NCI-H1694 (cell line): ENCODE measurements at places on chromosomes 13 and 19.
A peak's percentile ranks its signal among the peaks of the same experiment; 100 is the strongest.

- DNase-seq = no peak
These were observed 77.1 kb downstream of the DNAJC3 start for GRCh38 chr13:95754069-95754468.

DNA sequence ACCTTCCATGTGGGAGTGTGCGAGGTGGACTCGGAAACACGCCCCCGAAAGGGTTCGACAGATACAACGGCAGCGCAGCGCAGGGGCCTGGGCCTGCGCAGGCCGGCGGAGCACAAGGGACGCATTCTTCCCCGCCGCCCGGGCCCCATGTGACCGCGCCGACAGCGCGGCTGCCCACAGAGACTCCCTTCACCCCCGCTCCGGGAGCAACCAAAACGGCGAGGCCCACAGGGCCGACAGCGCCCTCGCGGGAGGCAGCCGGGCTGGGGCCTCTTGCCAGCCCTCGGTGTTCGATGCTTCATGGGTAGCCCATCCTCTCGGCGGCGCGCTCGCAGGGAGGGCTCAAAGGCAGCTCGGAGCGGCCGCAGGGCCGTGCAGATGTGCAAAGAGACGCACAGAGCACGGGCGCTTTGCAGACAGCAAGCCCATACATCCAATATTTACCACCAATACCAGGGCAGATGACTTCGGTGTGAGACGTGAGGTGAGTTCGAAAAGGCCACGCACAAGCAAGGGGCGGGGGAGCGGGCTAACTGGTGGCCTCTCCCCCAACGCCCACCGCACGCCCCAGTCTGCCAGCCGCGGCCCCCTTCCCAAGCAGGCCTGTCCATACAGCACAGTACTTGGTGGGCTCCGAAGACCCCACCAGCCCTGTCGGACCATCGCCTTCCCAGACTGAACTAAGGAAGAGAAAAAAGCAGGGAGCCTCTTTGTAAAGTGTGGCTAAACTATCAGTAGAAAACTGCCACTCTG is 89.9 kb downstream of the CRYL1 start:
- DNase-seq = no peak

DNA sequence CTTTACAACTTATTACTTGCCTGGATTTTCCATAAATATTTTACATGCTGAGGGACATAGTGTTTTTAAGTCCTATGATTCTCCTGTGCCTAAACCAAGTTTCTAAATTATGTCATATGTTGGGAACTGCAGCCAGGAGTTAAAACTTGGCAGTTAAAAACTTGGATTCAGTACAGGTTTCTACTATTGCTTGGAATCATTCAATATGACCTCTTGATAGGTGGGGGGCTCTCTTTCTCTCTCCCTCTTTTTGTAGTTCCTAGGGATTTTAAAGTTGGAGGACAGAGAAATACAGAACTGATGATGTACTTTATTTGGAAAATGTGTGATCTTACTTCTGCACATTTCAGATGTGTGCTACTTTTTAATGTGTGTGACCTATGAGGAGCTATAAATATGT is 4.7 kb downstream of the CSNK1A1L start:
- no peak for DNase-seq

GRCh38 chr13:28128030-28128429 is 10.3 kb upstream of the PAN3 start:
- peak; percentile 65 for DNase-seq

DNA sequence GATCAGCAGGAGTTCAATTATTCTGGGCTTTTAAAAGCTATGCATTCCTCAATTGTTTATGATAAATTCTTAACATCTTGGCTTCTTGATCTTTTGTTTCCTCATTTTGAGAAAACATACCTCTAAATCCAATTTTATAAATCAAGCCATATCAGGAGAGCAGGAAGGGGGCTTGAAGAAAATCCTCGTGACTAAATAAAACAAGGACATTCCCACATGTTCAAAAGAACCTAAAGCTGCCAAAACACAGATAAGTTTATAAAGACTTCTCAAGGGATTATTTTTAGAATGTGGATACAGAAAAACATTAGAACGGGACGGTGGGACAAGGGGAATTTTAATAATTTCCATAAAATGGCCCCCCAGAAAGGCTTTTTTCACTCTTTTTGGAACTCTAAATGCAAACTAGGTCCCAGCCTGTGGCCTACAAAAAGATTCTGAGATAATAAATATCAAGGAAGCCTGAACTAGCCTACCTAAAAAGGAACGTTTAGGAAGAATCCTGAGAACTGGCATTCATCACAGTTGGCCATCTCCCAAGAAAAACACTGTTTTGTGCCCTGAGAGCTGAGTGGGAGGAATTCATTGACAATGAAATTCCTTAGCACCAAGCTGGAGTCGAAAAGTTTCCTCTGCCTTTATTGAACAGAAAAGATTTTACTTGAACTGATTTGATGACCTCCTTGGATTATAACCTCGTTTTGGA is 30.1 kb downstream of the ZAR1L start:
- DNase-seq = no peak

DNA sequence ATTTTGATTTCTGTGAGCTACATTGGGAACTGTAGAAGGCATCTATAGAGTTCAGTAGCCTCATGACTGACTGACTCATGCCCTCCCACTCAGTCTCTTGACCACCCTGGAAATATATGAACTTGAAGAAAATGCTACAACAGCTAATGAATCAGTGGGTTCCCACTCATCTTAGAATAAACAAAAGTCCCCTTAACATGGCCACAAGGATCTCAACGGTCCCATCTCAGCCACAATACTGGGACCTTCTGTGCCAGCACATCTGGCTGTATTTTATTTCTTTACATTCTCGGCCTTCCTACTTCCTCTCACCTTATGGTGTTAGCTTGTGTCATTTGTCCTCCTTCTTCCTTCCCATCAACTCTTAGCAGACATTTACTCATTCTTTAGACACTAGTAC is 619.8 kb downstream of the DCT start:
- DNase-seq = no peak

DNA sequence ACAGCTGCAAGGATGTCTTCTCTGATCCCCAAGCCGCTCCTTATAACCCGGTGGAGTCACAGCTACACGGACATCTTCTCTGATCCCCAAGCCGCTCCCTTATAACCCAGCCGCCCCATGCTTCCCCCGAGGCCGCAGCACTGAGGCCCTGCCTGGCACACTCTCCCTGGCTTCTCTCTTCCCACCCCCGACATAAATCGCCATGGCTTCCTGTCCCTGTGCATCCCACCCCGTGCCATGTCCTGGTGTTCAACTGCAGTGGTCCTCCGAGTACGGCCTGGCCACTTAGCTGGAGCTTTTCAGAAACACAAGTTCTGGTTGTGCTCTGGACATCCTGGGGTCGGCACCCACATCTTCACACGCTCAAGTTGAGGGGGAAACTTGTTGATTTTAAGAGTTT is 60.4 kb downstream of the RASA3 start:
- DNase-seq = no peak

DNA sequence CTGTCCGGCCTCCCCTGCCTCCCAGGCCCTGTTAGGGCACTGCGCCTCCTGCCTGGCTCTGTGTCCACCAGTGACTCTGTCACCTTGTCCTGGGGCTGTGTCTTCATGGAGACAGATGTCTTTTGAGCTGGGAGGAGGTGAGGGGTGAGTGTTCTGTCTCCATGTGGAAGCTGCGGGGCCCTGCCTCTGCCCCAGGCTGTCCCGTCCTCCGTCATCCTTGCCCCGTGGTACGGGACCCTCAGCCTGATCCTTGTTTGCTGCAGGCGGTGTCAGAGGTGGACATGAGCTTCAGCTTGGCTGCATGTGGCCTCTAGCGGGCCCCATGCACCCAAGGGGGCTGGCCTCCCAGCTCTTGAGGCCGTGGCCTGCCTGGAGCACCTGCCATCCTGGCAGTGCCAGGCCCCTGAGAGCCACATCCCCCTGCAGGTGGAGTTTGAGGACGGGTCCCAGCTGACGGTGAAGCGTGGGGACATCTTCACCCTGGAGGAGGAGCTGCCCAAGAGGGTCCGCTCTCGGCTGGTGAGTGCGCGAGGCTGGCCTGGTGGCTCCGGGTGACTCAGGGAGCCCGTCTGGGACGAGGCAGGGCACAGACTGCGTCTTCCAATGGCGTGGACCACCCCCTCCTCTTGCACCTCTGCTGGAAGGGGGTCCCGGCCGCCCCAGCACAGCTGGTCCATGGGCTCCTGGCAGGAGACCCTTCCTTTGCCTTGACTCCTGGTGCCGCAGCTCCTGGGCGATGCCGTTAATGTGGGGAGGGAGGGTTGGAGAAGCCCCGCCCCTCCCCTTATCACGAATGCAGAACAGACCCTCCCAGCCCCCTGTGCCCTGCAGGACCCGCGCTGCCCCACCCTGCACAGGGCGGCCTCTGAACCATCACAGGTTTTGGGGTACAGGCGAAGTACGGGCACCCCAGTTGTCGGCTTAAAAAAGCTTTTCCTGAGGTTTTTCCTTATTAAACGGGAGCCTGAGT is 181.3 kb downstream of the KDM4B start:
- no peak for DNase-seq

DNA sequence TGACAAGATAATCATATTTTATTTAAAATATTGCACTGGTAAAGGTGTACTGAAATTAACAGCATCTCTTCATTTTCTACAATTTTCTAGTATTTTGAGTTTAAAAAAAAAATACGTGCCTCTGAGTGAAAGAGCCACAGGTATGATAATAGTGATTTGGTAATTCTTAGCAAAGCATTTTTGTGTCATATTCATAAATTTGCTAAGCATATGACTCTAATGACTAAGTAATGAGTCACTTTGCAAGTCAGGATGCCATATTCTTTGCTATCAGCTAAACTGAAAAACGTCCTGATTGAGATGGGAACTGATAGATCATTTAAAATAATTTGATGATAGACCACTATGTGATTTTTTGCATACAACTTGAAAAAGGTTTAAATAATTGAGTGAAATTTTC is 136.1 kb upstream of the IRS2 start:
- no peak for DNase-seq

DNA sequence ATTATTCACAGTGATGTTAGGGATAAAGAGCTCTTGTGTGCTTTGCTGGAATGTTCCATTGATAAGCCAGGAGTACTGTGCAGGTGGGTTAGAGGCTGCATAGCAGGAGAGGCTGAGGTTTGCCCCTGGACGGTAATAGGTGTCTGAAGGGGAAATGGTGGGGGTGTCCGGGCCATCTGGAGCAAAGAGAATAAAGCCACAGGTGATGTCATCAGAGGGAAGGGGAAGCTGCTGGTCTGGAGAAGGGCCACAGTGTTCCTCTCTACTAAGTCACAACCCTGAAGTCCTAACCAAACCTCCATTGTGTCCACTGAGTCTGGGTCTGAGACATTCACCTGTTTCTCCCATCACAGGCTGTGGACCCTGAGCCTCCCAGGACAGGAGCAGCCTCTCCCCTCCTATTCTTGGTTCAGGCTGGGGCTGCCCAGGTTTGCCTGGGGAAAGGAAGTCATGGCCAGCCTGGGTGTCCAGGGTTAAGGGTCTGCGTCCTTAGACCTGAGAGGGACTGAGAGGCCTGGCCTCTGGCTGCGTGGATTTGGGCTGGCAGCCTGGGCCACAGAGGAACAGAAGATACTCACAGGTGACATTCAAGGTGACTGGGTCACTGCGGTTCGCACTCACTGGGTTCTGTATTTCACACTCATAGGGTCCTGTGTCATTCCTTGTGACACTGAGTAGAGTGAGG is 6.8 kb downstream of the CEACAM1 start:
- DNase-seq = no peak

GRCh38 chr13:41273831-41274441 is 10.6 kb upstream of the MTRF1 start:
- no peak for DNase-seq

GRCh38 chr13:102654756-102655155 is 40.1 kb downstream of the METTL21C start:
- no peak for DNase-seq

DNA sequence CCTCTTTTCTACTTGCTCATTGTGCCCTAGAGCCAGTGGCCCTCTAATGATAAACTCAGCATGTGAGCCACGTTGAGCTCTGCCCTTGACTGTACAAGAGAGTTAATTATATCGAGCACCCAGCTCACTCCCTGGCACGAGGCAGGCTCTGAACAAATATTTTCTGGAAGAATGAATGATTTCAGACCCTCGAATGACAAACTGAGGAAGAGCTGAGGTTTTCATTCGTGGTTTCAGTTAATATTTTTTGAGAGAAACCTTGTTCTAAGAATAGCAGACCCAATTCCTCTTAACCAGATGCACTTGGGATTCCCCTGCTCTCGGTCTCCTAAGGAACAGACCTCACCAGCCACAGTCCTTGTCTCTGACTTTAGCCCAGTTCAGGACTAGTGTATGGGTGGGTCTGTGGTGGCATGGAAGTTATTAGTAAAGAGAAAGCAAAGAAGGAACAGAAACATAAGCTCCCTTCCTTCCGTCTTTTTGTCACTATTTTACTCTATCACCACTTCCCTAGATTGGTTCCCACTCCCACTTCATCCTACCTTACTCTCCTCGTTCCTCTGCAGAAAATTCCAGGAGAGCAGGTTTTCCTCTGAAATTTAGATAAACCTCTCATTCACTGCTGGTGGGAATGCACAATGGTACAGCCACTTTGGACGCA is 22.1 kb upstream of the WDFY2 start:
- no peak for DNase-seq

DNA sequence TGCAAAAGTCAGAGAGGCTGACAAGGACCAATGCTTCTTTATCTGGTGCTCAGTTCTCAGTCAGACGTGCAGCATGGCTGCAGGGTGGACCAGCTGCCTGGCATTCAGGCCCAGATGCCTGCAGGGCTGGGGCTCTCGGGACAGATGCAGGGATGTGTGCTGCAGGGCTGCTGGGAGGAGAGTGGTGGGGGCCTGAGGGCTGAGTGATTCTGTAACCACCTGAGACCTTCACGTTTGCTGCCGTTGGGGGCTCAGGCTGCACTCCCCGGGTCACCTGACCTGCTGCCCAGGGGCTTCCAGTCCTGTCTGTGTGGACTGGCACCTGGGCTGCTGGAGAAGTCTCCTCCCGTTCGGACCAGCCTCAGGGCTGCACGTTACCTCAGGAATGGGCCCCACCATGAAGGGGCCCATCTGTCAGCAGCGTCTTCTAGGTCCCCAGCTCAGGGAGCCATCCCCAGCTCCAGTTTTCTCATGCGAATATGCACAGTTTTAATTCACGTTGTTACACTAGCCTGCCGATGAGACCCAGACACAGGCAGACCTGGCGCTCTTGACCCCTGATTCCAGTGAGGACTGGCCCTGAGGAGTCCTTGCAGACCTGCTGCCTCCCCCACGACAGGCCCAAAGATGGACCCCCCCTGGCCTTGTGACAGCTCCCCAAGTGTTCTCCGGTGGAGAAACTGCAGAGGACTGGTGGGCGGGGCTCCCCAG is 16.9 kb downstream of the KCTD15 start:
- no peak for DNase-seq

DNA sequence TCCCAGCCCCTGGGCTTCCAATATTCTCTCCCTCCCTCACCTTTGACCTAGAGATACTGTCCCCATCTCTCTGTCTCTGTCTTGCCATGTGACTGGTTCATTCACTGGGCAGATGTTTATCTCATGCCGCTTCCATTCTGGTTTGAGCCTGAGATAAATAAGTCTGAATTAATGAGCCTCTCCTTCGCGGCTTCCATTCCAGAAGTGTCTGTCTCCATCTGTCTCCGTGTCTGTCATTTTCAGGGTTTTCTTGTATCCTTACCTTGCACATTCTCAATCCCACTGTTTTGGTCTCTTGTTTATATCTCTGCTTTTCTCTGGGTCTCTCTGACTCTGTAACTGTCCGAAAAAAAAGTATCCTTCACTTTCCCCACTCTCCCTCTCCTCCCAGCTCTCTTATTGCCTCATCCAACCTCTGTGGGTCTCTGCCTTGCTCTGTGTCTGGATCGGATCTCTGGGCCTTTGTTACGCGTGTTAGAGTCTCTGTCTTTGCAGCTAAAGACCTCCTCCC is 4.3 kb downstream of the SPHK2 start:
- no peak for DNase-seq

GRCh38 chr19:47445937-47446402 is 25.7 kb downstream of the SLC8A2 start:
- peak; percentile 38 for DNase-seq

GRCh38 chr13:26221399-26221720 is 754 bp downstream of the RNF6 start:
- DNase-seq = no peak
